IPS DF 6.9 (cell line): ENCODE measurements at places on chromosomes 1 and 21.

DNA sequence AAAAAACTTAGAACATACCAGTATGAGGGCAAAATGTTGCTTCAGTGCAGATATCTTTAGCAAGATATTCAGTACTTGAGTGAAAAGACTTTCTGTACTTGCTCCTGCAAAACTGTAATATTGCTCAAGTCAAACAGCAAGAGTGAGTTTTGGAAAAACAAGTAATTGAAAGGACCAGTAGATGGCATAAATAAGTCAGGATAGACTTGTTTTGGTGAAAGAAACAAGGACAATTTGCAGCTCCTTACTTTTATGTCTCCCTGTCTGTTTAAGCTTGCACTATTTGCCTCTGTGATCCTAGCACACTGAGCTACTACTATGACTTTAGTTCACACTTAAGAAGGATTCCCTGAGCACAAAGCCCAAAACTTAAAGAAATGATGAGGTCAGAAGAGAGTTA, 39.1 kb downstream of the IFI44 start:
- DNase-seq, result no peak

DNA sequence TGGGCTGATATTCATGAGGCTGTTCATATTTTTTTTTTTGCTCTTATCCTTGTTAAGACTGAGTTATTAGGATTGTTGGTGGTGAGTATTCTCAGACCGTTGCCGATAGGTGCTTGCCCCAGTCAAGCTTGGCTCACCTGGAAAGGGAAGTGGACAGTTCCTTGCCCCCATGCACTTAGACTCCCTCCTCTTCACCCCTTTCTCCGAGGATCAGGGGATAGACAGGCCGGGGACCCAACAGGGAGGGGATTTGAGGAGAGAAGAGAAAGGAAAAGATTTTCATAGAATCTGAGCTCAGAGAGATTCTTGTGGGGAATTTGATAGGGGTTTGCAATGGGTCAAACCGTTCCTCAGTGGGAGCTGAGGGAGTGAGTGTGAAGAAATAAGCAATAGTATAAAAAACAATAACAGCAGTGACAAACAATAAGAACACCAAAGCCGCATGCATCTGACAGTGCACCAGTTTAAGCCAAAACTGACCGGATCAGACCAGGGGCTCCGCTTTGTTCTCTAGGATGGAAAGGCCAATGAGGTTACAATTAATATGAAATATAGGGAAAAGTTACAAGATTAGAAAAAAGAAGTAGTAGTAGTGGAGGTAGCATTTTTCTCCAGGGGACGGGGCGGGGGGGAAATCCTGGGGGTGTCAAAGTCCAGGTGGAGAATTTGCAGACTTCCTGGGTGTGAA, 8.9 kb downstream of the PAX7 start:
- DNase-seq, result no peak

DNA sequence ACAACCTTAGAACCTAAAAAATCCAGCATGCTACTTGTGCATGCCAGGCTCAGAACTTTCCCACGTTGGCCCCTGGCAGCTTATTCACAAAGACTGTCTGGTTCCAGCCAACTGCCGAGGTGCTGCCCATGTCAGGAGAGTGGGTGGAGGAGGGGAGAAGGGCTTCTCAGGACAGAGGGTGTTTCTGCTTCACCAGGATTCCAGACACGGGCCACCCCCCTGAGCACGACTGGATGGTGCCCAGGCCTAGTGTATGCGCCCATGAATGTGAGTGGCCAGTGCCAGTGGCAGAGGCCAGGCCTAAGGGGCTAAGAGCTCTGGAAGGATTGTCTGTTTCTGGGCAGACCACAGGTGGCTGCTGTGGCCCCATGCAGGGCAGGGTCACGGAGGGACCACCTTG, 148.2 kb upstream of the COL6A1 start:
- no peak for DNase-seq

DNA sequence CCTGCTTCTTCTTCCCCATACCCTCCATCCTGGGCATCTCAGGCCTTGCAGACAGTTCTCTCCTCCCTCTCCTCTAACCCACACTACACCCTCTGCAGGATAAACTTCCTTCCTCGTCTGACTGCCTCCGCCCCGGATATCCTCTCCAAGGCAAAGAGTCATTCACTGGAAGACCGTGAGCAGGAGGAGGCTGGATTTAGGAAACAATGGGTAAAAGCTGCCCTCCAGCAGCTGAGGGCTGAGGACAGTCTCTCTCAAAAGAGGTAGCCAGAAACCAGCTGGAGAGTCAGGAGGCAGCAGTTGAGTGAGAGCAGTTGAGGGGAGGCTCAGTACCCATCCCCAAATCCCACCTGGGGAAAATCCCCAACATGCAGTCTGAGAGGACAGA, 1.4 kb downstream of the CSRP1 start:
- no peak for DNase-seq

DNA sequence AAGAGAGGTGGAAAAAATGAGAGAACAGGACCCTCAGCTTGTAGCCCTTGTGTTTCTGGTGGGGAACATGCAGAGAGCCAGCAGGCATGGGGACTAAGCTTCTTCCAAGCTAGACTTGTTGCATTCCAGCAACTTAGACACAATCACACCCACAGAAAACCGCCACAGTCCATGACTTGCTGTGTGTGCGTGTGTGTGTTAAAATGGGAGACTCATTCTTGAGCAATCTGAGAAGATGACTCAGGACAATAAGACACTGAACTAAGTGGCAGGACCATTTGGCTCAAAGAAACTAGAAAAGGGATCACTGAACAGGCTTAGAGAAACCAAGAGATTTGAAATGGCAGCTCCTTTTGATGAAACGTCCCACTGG, 78.0 kb downstream of the HLX start:
- DNase-seq, result no peak

- no peak for DNase-seq
Measured at GRCh38 chr1:116372191-116372590, 853 bp upstream of the ATP1A1 start.

- no peak for DNase-seq
Measured at GRCh38 chr1:186215636-186216035, 159.4 kb downstream of the TPR start.
